Putamen (tissue), 1 donor: ENCODE measurements at places on chromosomes 1 and 21.
A peak's percentile ranks its signal among the peaks of the same experiment; 100 is the strongest.

GRCh38 chr1:234994436-234995295 is 134.0 kb downstream of the TOMM20 start:
- DNase-seq, result no peak

DNA sequence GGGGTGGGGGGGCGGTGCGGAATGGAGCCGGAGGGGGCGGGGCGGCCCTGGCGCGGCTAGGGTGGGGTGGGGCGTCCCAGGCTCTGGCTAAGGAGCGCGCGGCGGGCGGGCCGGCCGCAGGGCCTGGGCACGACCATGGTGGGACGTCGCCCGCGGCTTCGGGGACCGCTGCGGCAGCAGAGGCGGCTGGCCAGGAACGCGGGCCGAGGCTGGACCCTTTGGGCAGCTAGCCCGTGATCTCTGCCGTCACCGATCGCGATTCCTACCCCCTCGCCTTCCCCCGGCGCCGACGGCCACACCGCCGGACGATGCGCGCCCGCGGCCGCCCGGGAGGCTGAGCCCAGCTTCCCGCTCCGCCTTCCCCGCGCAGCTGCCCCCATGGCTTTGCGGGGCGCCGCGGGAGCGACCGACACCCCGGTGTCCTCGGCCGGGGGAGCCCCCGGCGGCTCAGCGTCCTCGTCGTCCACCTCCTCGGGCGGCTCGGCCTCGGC is at the start of gene MAP3K21:
Gene MAP3K21, plus strand, starts transcription at position 74 of the 491 bp plus-strand sequence. Its CDS starts 305 bp downstream, at position 379.
- no peak for DNase-seq

- DNase-seq, result no peak
Measured at GRCh38 chr1:38733761-38734160, 125.8 kb downstream of the RRAGC start.

- peak; percentile 44 for DNase-seq
Measured at GRCh38 chr1:177164380-177165068, at the start of gene ASTN1. Gene ASTN1 (minus strand): TSS chr1:177164712. CDS start chr1:177164676, 36 bp downstream.

DNA sequence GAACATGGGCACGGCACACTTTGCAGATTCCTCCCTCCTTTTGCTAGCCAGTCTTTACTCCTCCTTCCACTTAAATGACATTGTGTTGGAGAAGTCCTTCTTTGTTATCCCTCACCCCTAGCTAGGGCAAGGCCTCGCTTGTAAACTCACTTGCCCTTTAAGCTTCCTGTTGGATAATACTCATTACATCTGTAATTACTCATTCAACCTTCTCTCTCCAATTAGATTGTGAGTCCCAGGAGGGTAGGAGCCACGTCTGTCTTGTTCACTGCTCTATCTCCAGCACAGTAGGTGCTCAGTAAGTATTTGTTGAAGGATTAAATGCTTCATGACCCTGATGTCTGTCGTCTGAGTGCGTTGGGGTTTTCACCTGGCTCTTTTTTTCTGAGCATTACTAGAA is 98.7 kb upstream of the USP24 start:
- DNase-seq, result no peak

DNA sequence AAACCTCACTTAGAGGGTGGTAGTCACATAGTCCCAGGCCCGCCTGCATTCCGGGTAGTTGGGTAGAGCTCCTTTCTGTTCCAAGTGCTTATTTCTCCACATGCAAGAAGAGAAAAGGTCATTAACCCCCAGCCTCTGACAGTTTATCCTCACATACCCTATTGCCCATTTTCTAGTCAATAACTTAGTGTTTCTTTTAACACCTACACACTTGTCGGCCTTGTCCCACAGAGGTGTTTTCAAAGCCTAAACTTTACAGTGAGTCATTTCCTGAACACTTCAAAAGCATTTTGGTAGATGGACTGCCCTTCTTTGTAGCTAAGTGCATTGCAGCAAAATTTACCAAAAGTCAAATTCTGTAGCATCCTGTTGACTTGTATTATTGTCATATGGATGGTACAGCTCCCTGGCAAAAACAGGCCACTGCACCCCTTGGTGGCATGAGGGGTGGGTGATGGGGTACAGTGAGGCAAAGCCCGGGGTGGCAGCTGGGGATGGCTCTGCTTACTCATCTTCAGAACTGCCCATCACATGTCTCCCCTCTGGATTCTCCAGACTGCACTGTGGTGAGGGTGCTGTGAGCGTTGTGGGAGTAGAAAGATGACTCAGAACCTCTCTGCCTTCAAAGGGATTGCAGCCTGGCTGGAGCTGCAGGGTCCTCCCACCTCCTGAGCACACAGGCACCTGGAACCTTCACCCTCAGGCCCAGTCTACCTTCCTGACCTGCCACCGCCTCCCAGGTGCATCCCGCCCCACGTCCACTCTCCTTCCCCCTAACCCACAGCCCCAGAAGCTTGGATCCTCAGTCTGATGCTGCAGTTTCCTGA is 45.8 kb upstream of the DMRTB1 start:
- DNase-seq, result no peak

DNA sequence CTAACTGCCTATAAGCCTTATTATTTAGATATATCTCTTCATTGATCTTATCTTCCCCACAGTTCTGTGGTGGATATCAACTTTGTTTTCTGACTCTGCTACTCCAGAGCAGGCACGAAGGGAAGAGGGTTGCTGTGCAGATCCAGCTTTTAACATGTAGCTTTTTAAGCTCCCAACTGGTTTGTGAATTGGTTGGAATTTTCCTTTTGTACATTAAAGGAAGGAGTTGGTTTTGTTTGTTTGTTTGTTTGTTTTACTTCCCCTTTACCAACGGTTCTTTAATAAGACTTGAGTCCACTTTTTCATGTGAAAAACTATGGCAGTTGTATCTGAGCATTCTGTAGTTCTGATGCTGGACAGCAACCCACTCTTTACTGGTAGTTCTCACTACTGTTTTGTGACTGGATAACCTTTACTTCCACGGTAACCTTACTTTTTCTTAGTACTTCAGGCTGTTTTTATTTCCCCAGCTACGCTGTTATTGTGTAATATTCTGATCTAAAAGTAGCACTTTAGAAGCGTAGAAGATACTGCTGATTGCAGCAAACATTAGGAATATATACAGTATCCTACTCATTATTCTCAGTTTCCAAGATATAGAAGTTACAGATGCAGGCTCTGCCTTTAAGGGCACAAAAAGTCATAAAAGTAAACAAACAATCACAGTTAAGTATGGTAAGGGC is 1.6 kb downstream of the GNPAT start:
- no peak for DNase-seq

GRCh38 chr21:45990741-45991605 is 9.4 kb downstream of the COL6A1 start:
- DNase-seq, result no peak

DNA sequence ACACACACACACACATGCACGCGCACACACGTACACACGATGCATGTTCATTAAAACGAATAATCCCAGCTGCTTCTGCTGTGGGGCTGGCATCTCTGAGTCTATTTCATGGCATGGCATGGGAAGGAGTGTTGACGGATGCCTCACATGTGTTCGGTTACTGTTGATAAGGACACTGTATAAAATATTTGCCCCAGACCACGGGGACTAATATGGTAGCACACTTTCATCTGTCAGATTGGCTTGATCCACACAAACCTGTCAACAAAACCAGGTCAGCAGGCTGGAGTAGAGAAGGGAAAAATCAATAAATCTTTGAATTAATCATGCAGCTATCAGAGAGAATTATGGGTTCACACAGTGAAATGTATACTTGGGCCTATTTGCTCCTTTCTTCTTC is 171.9 kb downstream of the DSCAM start:
- no peak for DNase-seq

DNA sequence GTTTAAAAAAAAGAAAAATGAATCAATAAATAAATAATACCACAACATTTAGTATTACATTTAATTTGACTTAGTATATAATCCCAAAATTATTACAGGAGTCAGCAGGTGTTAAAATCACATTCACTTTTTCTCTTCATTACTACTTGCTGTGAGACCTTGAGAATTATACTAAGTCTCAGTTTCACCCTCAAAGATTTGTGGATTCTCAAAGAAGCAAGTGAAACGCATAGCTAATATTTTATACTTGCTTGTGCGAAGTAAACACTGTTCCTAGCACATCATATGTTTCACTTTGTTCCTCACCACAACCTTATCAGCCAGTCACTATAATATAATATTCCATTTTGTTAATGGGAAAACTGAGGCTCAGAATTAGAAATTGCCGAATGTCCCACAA is 4.0 kb downstream of the CLCA1 start:
- no peak for DNase-seq

DNA sequence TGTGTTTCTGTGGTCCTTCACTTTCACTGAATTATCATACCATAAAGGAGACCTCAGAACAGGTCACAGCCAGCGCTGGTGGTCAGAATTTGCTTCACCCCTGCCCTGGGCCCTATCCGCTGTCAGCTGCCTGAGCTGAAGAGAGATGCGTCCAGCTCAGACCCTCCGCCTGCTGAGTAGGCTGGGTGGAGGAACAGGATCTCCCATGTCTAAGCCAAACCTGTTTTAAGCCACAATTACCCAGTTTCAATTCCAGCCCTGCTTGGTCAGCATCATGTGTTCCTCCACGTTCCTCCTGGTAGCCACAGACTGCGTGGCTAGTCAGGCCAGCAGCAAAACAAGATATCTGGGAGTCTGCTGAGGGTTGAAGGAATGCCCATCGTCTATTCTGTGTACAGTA is 13.5 kb upstream of the BGLAP start:
- no peak for DNase-seq

GRCh38 chr1:983798-984475 is 2.0 kb upstream of the PERM1 start:
- DNase-seq, result no peak

GRCh38 chr1:182877331-182877730 is 38.2 kb downstream of the DHX9 start:
- no peak for DNase-seq

DNA sequence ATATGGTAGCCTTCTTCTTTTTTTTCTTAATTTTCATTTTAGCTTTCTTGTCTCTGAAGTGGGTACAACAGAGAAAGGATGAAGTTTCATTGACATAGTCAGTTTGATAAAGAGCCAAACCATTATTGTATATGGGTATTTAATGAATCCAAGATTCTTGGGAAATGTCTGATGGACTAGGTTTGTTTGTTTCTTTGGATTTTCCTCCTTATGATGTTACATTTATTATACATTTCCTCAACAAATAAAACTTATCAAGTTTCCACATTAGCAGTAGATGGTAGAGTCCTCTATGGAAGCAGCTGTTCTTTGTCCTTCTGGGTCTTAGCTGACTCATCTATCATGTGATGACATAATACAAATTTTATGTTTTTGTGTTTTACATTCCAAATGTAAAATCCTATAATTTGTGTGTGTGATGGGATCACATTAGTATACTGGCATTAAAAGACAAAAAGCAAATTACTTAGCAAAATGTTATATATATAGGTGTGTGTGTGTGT is 6.0 kb downstream of the COL24A1 start:
- no peak for DNase-seq

- no peak for DNase-seq
Measured at GRCh38 chr1:238409191-238409850, 518.6 kb upstream of the ZP4 start.

DNA sequence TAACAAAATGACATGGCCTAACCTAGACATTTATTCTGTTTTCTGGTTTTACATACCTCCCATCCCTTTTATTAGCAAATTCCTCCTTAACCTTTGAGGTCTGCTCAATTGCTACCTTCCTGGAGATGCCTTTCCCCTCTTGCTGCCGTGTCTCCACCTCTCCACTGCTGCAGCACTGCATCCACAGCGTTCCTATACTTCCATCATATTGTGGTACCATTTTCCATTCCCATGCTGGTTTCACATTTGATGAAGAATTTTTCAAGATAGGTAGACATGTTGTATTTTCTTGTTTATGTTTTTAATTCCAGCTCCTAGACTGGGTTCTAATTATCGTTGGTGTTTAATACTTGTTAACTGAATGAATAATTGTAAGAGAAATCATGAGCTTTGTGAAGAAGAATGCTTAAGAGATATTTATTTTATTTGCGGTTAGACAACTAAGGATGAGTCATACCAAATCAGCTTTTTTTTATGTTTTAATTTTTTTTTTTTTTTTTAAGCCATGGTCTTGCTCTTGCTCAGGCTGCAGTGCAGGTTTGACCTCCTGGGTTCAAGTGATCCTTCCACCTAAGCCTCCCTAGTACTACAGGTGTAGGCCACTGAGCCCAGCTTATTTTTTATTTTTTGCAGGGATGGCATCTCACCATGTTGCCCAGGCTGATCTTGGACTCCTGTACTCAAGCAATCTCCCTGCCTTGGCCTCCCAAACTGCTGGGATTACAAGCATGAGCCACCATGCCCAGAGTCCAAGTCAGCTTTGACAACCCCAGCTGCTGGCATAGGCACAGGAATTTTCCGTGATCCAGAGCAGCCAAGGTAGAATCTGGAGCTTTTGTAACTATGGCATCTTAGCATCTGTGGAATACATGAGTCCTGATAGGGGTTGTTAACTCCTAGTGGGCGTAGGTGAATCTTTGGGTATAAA is 44.0 kb downstream of the ATP6V1G3 start:
- no peak for DNase-seq

DNA sequence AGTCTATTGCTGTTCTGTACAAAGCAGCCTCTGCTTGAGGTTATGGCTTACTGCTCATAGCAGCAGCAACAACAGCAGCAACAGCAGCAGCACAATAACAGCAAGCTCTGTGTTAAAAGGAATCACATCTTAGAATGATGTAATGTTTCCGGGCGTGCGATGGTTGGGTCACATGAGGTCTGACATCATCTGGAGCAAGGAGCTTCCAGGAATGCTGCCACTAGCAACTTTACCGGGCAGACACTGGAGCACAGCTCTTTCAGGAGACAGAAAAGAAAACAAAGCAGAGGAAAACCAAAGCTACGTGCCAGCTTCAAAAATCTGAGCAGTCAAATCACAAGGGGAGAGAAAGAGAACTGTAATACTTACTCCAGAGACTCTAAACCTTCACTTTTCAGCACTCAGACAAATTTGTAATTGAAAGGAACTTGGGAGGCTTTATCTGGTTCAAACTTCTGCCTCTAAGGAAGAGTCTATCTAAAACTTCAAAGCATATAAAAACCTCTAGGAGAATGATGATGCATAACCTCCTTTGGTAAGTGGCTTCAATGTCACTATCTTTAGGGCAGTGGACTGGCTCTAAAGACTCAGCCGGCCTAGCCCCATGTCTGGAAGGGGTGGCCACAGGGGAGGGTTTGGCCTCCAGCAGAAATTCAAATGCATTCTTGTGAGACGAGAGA is 28.3 kb upstream of the RAB3GAP2 start:
- peak; percentile 47 for DNase-seq

DNA sequence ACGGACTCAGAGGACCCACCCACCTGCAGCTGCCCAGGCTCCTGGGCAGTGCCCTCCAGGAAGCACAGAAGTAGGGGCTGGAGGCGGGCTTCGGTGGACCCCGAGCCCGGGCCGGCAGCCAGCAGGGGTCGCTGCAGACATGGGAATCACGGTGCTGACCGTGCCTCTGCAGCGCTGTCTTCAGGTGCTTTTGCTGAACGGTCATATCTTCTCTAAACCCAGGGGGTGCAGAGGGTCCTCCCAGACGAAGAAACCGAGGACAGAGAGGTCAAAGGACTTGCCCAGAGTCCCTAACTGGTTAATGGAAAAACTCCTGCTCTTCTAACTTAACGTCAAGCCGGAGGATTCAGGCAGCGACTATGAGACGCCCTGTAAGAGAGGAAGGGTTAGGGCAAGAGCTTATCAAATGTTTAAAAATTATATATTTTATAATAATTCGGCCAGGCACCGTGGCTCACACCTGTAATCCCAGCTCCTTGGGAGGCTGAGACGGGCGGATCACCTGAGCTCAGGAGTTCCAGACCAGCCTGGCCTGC is 21.5 kb upstream of the LEFTY2 start:
- DNase-seq, result no peak
